ENCODE measurements at places on chromosomes 2 and 18.

DNA sequence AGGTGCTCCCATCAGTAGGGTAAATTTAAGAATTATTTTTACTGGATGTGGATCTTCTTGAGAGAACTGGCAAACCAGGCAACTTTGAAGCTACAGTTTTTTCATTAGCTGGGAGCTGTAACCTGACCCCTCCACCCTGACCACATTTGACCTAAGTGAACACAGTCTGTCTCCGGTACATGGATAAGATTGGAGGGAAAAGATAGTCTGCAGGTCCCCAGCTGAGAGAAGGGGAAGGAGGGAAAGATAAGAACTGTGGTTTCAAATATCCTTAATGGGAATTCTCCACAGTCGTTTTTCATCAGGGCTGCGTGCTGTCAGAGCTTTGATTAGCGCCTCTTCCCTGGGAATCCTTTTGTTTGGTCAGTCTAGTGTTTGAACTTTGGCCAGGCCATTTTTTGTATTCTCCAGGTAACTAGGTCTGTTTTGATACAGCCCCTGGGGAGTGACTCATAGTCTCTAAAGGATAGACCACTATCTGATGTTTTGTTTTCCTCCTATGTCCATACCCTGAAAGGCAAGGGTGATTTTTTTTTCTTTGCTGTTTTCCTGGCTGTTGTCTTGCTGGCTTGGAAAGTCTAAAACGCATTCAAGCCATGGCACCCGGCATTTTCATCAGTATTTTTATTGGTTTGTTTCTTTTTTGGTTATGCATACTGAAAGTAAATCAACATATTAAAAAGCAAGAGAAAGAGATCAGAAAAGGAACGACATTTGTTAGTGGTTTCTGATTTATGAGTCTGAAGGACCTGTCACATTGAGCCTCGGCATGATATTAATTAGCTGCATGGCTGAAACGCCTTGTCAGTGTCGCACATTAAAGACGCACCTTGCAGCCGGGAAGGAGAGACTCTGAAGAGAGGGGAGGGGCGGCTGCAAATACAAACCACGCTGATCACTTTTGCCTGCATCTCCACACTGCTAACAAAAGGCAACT, 183.4 kb upstream of the FN1 start:
- no peak for DNase-seq

DNA sequence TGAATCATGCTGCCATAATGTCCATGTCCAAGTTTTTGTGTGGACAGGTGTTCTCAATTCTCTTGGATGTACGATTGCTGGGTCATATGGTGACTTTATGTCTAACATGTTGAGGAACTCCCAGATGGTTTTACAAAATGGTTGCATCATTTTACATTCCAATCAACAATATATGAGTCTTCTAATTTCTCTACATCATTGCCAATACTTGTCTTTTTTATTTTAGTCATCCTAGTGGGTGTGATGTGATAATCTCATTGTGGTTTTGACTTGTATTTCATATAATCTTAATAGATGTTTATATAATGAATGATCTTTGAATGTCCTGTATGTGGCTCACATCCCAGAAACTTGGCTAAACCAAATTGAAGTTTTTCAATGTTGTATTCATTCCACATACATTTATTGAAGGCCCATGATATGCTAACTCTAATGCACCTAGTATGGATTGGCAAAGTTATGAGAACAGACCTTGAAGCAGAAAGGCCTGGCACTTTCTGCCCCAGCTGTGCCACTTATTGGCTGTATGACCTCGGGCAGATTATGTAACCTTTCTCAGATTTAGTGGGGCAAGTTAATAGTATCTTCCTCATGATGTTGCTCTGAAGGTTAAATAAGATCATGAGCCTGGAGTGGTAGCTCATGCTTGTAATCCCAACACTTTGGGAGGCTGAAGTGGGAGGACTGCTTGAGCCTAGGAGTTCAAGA, 205.4 kb downstream of the RAB3GAP1 start:
- DNase-seq: no peak

DNA sequence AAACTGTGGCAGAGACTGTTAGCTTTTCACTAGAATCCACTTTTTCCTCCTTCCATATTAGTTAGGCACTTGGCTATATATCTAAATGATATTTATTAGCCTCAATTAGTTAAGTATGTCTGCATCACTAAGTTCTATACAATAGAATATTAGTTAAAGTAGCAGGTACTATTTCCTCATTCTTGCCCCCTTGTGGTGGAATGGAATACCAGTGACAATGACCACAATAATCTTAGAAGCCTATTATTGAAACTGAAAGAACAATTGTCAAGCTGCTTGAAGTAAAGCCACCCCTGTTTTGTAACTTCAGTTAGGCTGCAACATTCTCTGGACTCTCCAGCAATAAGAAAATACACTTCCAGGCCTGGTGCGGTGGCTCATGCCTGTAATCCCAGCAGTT, 476.3 kb upstream of the VWC2L start:
- no peak for DNase-seq

GRCh38 chr18:36901277-36901701, 72.4 kb downstream of the KIAA1328 start:
- no peak for DNase-seq

DNA sequence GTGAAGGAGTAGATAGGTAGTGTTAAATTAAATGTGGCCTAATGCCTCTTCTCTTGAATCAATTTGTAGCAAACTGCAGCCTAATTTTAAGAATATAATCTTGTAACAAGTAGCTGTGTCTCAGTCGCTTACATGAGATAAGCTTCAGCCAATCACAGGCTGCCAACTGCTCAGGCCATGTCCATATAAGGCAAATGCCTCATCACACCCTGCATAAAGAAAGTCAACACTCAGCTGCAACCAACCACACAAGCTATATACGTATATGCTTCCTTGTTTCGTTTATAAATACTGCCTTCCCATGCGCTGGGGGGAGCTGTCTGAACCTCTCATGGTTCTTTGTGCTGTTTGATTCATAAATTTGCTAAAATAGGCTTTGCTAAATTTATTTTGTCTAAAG, 476.3 kb downstream of the TRIB2 start:
- no peak for DNase-seq

- no peak for DNase-seq
Measured at GRCh38 chr2:10864861-10865636, 46.7 kb upstream of the KCNF1 start.

DNA sequence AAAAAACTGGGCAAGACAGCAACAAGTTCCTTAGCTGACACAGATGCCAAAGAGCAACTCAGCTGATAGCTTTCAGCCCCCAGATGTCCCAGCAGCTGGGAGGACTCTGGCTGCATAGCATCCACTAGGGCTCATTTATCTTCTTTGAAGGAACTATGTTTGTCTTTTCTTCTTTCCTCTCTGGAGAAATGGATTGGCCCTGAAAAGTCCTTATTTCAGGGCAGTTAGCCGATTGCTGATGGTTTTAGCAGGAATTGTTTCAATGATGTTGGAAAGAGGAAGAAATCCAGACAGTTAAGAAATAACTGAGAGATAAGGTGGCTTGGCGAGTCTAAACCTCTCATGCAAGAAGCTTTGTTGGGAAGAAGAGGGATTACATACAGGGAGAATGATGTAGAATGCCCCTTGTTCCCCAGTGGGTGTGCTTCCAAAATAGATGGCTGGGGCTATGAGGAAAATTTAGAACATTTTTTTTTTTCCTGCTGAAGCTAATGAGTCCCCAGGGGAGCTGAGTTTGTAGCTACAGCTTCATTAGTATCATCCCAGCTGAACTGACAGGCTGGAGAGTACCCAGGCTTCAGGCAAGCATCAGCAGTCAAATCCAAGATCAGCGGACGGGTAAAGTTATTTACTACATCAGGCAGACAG, 33.6 kb upstream of the SERPINE2 start:
- no peak for DNase-seq

GRCh38 chr18:53644799-53645471, 579.5 kb downstream of the MBD2 start:
- no peak for DNase-seq

- no peak for DNase-seq
Measured at GRCh38 chr2:144666032-144666431, 146.1 kb upstream of the ZEB2 start.

DNA sequence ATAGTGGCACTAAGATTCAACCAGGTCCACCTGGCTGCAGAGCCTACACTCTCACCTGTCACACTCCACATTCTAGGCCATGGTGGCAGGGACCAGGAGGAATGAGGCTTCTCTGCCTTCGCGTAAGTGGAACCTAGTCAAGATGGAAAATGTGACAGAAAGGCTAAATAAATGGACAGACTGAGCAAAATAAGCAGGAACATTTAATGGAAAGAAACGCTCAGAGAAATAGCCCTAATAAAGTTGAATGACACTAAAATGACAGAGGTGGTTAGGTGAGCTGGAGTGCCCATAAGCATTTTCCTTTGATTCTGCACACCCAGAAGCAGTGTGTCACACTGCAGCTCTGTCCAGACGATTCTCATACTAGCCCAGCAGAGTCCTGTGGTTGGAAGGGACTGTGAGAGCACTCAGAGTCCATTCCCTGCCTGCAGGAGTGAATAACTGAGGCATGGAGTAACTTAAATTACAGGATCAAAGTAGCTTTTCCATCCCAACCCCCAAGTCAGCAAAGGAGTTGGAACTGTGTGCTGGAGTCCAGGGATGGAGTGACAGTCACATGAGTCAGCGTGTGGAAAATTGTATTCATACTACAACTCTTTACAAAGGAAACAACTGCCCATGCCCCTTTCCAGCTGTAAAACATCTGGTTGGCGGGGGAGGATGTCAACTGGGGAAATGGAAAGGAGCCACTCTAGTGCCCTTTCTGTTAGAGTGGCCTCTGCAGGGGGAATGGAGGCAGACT, 105.4 kb upstream of the LGALSL start:
- DNase-seq: no peak

DNA sequence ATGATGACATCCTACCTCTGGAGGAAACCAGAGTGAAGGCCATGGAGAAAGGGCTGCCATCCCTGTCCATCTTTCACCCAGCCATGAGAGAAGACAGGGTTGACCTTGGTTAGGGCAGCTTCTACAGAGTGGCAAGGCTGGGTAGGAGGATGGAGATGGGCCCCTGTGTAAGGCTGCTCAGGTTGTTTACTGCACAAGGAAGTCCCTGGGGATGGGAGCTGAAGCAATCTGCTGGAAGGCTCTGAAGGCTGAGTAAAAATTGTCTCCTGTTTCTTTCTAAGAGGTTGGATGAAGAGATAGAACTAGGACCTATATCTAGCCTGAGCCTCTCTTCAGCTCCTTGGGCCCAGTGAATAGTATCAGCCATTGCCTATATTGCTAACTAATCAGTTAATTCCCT, 14.4 kb downstream of the ELMOD3 start:
- DNase-seq: no peak

DNA sequence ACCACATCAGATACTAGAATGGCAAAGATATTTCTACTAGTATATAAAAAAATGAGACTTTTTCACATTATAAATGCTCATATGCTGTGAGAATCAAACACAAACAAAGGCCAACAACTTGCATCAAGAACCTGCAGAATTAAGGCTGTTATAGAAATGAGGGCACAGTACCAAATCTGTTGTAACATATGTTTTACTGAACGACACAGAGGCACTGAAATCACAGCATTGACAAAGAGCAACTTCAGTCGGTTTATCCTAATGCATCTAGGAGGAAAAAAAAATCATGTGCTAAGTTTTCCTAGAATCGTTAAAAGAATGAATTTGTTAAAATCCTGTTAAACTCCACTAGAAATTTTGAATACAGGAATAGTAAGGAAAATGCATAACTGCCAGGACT, 617.4 kb upstream of the NETO1 start:
- no peak for DNase-seq

DNA sequence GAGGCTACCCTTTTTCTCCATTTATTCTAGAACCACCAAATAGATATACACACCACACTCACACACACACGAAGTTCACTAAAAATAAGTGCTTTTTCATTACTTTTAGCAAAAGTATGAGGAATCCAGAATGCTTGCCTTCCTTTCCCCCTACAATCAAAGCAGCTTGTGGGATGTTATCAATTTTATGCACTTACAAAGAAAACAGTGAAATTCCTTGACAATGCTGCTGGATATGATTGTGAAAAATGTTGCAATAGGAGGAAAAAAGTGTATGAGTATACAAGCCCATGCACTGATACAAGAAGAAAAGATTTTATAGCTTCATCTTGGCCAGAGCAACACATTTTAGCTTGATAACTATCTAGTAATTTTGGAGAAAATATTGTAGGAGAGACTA, 269.2 kb downstream of the XIRP2 start:
- DNase-seq: no peak

DNA sequence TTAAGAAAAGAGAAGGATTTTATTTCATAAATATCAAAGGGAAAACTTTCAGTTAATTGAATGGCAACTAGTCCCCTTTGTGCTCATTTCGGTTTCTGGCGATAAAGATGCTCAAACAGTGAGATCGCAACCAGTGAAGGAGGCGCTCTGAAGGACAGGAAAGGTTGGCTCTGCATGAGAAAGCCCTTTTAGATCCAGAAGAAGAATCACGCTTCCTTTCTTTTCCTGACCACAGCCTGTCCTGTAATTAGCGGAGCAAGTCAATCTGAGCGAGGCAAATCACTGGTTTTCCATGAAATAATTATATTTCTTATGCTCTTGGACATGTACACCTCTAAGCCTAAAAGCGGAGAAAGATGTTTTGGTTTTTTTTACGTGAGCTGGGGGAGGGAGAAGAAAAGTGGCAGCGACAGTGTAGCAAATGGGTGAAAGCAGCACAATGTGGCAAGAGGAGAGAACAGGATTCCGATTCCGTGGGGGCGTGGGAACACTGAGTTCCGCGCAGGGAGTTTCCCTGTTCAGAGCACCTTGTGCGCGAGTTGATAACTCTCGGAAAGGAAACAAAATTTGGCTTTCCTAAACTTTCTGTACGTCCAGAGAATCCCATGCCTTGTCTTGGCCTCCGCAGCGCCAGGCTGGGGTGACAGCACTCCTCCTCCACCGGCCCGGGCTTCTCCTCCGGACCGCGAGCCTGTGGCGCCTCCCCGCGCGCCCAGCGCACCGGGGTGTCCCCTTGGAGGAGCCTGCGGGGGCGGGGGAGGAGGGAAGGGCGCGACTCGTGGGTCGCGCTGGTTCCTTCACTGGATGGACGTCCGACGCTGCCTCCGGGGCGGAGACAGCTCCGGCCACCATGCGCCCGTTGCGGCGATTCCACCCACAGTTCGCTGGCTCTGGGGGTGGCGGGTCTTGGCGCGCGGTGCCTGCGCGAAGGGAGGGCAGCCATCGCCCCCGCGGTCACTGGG, 620 bp upstream of the SLC9A2 start:
- no peak for DNase-seq

GRCh38 chr18:36284671-36285295, 12.7 kb upstream of the FHOD3 start:
- peak; percentile 4 for DNase-seq

DNA sequence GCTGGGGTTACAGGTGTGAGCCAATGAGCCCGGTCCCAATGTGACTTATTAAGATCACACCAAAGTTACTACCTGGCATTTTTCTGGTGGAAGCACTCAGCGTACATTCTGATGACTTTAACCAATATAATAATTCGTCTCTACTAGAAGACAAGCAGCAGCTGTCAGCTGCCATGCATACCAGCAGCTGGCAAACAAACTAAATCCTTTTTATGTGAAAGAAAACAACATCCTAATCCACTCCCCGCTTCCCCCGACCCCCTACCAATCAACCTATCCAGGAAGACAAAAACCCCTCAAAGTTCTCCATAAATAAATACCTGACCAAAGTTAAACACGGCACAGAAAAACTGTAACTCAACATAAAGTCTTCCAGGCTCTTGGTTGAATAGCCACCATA, 42.1 kb downstream of the GPR155 start:
- no peak for DNase-seq

All from T1000 (cell line).